ENCODE measurements at places on chromosomes 3 and 15.

GRCh38 chr3:36846406-36846805 lies 82.1 kb upstream of the DCLK3 start:
- DNase-seq = no peak

GRCh38 chr3:71080517-71081083 lies 502.9 kb downstream of the FOXP1 start:
- no peak for DNase-seq

- no peak for DNase-seq
These were observed 7.9 kb upstream of the WNT5A start for GRCh38 chr3:55494976-55495375.

DNA sequence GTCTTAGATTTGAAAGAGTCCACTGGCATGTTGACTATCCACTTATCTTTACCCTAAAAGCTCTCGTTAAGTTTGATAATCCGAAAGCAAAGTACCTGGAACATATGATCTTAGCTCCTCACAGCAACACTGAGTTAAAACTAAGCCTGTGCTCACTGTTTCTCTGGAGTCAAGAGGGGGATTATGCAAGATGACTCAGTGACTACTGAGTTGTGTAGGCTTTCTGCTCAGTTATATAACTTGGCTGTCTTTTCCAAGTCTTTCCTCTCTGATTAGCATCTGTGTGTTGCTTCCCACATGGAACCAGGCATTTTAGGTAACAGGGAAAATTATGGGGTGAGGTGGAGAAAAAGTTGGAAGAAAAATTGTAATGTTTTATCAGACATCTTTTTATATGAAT lies 31.2 kb upstream of the MYO5C start:
- peak; percentile 42 for DNase-seq

- no peak for DNase-seq
These were observed 56.4 kb upstream of the KCNMB2 start for GRCh38 chr3:178479860-178480259.

DNA sequence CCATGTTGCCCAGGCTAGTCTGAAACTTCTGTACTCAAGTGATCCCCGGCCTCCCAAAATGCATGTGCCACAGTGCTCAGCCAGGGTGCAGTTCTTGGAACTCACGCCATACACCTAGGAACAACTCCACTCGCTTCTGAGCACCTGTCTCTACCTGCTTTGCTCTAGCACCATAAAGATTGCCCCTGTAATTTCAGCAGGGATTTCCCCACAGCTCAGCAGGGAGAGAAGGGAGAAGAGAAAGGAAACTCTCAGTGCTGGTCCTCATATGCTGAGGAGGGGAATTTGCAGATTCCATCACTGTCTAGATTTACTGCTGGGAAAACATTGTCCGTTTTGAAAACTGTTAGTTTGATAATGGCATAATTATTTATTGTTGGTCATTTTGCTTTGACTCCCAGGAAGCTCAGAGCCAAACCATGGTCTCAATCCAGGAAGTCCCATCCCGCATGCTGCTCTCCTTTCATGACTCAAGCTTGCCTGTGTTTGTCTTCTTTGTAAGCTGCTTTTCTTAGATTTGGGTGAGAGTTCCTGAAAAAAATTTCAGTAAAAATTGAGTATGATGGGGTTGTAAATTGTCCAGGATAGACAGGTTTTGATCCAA lies 24.2 kb downstream of the TRIM71 start:
- peak; percentile 33 for DNase-seq

GRCh38 chr3:56456117-56456516 lies 12.2 kb downstream of the ERC2 start:
- no peak for DNase-seq

DNA sequence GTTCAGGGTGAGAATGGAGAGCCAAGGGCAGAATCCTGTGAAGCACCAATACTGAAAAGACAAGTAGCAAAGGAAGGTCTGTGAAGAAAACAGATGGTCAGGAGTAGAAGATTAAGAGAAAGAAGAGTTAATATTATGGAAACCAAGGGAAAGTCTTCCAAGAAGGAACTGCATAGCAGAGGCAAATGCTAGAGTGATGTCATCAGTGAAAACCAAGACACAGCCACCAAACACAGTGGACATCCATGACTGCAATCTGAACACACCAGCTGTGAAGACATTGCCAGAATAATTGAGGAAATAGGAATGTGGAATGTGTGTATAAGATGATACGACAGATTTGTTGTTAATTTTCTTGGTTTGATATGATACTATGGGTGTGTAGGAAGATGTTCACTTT lies 26.8 kb upstream of the ZBTB38 start:
- DNase-seq = no peak

GRCh38 chr3:42535981-42536784 lies 33.7 kb downstream of the VIPR1 start:
- peak; percentile 11 for DNase-seq

DNA sequence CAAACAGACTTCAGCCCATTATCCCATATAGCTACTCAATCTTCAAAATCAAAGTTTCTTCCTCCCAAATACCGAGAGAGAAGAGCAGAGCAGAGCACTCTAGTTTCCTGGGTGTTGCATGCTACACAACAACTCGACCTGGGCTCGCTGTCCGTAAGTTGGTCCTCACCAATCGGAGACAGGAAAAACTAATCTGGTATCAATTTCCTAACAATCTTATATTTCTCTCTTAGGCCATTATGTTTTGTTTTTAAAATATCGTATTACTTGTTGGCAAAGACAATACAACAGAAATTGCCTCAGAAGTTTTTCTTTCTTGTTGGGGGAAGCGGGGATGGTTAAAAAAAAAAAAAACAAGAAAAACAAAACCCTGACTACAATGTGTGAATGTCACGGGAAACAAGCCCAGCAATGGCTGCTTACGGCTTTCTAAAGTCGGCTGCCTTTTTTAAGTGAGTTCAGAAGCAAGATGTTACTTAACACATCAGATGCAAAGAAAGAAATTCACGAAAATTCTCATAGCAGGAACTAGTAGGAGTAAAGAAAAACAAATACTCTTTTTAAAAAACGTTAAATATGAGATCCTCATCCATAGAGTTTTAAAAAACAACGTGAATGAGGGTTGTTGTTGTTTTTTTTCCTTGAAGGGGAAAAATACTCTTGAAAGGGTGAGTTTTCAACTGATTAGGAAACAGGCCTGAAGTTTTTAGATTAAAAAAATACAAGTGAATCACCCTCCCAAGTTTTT lies 1.9 kb downstream of the VGLL4 start:
- peak; percentile 67 for DNase-seq

DNA sequence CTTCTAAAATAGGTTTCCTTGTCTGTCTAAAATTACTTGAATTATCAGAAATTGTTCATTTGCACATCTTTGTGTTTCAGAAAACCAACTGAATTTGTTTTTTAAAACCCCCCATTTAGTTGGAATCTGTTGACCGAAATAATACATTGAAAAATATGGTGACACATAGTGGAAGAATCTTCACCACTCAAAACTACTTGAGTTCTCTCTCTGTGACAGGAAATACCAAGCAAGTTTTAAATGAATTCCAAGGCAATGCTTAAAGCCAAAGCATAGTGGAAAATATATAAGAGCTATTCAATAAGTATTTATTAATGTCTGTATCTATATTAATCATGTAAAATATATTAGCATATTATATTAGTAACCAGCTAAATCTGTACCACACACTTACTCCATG lies 224.9 kb upstream of the COL8A1 start:
- DNase-seq = peak; percentile 49

GRCh38 chr15:56835718-56836171 lies 82.7 kb upstream of the TCF12 start:
- peak; percentile 25 for DNase-seq
